ENCODE measurements at places on chromosomes 1 and 21.

DNA sequence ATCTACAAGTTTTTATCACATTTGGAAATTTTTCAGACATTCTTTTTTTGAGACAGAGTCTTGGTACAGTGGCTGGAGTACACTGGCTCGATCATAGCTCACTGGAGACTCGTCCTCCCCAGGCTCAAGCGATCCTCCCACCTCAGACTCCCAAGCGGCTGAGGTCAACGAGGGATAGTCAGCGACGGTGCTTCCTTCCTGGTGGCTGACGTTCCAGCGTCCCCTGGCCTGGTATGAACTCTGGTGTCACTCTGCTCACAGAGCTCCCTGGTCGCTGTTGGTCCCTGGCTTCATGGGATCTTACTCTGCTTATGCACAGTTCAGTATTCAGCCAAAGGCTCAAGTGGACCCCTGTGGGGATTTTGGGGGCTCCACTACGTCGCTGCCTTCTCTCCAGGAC lies 3.5 kb upstream of the ARHGEF16 start:
- DNase-seq = no peak

- no peak for DNase-seq
These were observed 7.3 kb downstream of the SYTL1 start for GRCh38 chr1:27348861-27349783.

DNA sequence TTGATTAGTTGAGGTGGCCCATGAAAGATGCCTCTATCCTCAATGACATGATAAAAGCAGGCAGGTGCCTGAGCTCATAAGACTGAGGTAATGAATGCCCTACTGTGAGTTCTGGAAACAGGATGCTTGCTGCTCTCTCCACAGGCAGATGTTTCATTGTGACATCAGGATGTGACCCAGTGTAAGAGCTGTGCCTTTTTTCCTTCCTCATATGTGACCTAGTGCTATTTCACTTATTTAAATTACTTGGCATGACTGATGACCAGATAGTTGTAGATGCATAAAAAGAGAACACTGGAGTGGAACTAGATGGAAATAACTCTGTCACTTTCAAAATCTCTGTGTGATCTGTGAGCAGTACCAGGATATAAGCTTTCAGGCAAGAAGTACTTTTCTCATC lies 31.9 kb downstream of the KIF14 start:
- DNase-seq = no peak

GRCh38 chr21:44483288-44484237 lies 28.3 kb downstream of the LRRC3 start:
- no peak for DNase-seq

- no peak for DNase-seq
These were observed 8.4 kb upstream of the COL18A1 start for GRCh38 chr21:45396620-45396995.

GRCh38 chr1:31926853-31927660 lies 11.1 kb downstream of the PTP4A2 start:
- DNase-seq = no peak

DNA sequence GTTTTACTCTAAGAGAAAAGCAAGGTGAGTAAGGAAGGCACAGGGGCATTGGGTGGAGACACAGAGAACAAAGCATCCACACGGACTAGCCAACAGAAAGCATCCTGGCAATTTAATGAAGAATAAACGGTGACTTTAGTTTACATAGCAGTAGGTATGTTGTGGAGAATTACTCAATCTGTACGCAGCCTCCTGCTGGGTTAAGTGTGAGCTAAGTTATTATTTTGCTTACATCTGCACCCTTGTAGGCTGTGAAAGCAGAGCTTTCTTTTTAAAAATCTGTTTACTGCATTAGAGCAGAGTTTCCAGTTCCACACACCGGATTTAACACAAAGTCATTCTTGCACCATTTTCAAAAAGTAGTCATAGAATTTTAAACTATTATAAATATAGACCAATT lies 144.5 kb downstream of the AKT3 start:
- DNase-seq = no peak

- no peak for DNase-seq
These were observed 34.2 kb downstream of the RIMKLA start for GRCh38 chr1:42414551-42415496.

- no peak for DNase-seq
These were observed 27.2 kb downstream of the TCEANC2 start for GRCh38 chr1:54080598-54081049.

GRCh38 chr1:94946886-94947285 lies 20.0 kb upstream of the CNN3 start:
- DNase-seq = no peak

GRCh38 chr1:44406737-44407429 lies 1.8 kb downstream of the RNF220 start:
- DNase-seq = no peak

DNA sequence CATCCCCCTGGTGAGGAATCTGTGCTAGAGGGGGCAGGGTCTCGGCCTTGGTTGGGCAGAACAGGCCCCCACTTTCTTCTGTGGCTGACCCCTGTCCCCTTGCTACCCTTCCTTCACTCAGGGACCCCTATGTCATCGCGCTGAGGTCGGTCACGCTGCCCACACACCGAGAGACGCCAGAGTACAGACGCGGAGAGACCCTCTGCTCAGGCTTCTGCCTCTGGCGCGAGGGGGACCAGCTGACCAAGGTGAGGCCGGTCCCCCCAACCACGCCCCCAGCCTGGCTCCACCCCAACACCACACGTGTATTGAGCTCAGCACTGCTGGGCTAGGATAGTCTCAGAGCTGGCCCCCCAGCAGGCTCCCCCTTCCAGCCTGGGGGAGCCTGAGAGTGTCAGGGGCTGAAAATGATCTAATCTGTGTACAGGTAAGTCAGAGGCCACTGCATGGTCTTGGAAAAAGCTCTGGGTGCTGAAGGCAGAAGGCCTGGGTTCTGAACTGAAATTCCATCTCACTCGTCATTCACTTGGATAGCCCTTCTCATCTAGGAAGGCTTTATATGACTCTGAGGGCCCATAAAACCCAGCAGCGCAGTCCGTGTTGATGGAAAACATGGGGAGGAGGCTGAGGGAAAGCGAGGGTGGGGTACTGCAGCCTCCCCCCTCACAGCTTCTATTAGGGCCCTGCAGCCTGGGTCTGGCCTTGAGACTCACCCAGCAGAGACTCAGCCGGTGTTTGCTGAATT lies 15.3 kb downstream of the FAM151A start:
- no peak for DNase-seq

DNA sequence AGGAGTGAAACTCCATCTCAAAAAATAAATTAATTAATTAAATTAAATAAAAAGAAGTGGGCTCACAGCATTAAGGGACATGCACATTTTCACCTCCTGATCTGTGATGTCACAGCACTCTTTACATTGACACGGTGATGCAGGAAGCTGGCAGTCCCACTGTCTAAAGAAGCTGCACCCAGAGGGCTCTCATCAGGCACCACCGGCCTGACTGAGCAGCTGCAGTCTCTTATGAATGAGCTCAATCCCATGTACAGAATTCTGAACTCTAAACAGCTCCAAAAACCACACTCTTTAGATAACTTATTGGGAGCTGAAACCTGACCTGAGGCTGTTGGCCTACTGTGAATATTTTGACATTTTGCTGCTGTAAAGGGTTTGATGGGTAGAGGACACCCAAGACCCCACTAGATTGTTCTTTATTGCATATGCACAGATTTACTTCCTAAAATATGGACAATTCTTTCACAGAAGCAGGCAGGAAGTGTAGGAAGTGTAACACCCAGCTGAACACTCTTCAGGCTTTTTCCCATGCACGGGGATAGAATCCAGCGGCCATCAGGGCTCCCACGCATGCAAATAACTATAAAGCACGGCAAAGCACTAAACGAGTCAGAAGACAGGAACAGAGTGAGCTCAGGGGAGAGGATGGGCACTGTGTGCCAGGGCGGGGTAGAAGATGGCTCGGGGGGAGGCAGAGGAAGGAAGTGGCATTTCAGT lies 46.2 kb downstream of the L1TD1 start:
- no peak for DNase-seq

DNA sequence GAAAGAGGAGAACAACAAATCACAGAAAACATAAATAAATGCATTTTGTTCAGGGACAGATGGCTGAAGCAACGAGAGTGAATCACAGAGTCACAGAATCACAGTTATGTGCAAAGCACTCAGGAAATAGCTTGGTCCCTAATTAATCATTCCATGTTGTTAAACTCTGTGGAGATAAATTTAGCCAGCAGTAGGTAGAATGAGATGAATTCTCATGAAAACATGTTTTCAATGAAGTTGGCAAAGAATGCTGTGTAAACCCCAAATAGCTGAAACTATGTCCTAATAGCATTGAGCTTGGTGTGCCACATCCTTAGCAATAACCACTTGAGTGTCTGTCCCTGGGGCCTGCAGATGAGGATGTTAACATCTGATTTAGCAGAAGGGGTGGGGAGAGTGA lies 20.4 kb downstream of the LEPR start:
- no peak for DNase-seq

DNA sequence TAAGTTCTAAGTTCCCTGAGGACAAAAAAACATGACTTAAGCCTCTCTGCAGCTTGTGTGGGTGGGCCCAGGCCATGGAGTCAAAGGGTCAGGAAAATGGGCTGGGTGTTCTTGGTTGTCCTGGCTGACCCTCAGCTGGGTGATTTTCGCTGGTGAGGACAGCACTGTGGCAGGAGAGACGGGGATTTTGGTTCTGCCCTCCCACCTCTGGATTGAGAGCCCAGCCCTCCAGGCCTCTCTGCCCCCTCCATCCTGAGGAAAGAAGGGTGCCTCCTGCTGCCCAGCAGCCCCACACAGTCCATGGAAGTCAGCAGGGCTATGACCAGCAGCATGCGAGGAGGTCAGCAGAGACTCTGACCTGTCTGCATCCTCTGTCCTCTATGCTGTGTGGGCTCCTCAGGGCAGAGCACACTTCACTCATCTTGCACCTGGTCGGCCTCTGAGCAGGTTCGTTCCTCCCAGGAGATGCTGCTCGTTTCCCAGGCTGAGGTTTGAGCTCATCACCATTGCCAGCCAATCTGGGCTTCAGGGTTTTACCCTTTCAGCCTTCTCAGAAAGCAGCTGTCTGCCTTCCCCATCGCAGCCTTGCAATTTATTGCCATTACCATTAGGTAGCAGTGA lies 26.5 kb downstream of the PHGDH start:
- no peak for DNase-seq

GRCh38 chr1:237961754-237962153 lies 71.0 kb upstream of the ZP4 start:
- no peak for DNase-seq

GRCh38 chr1:3130268-3130667 lies 61.3 kb downstream of the PRDM16 start:
- DNase-seq = no peak

GRCh38 chr1:7519861-7520395 lies 251.2 kb upstream of the VAMP3 start:
- no peak for DNase-seq

DNA sequence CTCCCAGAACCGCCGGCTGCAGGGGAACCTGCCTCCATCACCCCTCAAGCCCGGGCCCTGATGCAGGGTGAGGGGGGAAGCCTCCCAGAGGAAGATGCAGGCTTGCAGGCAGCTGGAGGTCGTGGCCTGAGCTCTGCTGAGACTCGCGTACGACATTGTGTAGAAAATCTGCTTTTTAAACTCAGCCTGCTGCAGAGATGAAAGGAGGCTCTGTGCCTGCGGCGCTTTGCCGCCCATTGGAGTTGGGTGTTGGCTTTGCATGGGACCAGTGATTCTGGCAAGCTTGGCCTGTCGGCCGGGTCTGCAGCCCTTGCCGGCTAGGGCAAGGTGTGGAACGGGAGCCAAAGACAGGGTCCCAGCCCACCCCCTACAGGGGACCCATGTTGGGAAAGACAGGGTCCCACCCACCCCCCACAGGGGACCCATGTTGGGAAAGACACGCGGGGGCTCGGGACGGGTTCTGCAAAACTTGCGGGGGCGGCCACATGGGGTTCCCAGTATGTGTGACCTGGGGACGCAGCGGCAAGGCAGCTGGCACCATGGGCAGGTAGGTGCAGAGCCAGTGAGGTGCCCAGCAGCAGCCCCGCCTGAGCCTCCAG lies 55.6 kb downstream of the SLX9 start:
- DNase-seq = no peak

DNA sequence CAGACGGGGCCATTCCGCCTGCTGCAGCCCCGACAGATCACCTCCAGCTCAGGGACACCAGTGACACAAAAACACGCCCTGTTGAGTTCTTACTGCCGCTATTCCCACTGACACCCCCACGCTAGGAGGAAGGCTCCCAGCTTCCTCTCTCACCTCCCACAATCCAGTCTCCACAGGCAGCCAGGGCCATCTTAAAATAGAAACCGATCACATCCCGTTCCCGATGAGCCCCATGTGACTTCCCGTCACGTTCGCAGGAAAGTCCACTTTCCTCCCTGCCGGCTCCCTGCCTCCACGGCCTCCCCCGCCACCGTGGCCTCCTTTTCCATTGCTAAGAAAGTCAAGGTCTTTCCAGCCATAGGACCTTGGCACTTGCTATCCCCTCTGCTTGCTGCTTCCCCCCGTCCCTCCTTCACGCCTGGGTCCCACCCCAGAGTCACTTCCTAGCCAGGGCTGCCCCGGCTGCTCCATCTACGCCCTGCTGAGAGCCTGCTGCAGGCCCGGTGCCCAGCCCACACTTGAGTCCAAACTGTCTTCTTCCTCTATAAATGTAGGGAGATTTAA lies 24.0 kb upstream of the DDOST start:
- DNase-seq = no peak

GRCh38 chr1:51175278-51175677 lies 60.8 kb upstream of the RNF11 start:
- no peak for DNase-seq

DNA sequence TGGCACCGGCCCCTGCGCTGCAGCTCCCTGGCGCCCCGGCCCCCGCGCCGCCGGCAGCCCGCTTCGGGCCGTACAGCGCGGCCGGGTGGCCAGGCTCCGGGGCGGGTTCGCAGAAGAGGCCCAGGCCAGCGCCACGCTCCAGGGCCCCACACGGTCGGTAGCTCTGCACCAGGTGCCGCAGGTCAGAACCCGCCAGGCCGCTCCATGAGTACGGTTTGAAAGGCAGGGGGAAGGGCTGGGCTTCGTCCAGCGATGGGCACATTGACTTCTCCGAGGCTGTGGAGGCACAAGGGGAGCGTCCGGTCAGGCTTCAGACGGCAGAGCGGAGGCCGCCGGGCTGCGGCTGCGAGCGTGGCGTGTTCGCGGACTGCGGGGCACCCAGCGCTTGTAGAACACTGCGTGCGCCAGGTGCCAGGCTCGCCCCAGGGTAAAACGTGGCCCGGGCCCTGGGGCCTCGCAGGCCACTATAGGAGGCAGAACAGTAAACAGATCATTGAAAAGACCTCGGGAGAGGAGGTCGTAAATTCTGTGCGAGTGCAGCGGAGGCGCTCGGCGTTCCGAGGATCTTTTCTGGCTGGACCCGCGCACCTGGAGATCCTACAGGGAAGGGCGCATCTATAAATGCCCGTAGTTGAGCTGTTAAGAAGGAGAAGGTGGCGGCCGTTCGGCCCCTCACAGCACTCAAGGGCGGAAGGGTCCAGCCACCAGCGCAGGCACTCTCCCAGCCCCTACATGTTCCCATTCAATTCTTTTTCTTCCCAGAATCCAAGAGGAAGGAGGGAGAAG lies 5.7 kb downstream of the GFI1 start:
- DNase-seq = no peak

DNA sequence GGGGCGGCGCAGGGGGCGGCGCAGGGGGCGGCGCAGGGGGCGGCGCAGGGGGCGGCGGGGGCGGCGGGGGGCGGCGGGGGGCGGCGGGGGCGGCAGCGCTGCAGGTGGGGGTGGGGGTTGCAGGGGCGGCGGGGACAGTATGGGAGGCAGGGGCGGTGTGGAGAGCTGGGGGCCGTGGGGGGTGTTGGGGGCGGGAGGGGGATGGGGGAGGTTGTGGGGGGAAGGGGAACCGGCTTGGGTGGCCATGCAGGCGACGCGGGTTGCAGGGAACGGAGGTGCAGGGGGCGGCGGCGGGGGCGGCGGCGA lies 13.0 kb upstream of the SLC19A1 start:
- no peak for DNase-seq

- DNase-seq = no peak
These were observed 478.8 kb downstream of the CAMTA1 start for GRCh38 chr1:7264101-7264500.
